ENCODE measurements at places on chromosomes 1 and 21. TPM values are rescaled to one million over a fixed set of nuclear protein-coding genes. Genes with fewer than 3 reads are reported as not detected.

TTC24 gene
- total RNA-seq: not detected

CACNA1E gene
- 0.11 TPM for total RNA-seq

OR10T2 gene
- total RNA-seq: not detected

MCOLN2 gene
- 43.8 TPM for total RNA-seq

REN gene
- total RNA-seq: not detected

PLPPR4 gene
- total RNA-seq: not detected

FAM110D gene
- total RNA-seq: not detected

F5 gene
- 144 TPM for total RNA-seq

RASAL2 gene
- 0.02 TPM for total RNA-seq

LRIG2 gene
- 12.9 TPM for total RNA-seq

SLC39A1 gene
- 109 TPM for total RNA-seq

TMPRSS2 gene
- total RNA-seq: not detected

FTCD gene
- total RNA-seq: 0.24 TPM

MAP10 gene
- total RNA-seq: 1.5 TPM

A3GALT2 gene
- total RNA-seq: not detected

SPRR2G gene
- not detected for total RNA-seq

HAPLN2 gene
- 1.5 TPM for total RNA-seq

CYP4Z1 gene
- not detected for total RNA-seq

RNU1-2 gene
- 1,202 TPM for total RNA-seq

ACTN2 gene
- 0.06 TPM for total RNA-seq

- ATAC-seq: no peak
These were observed 29.2 kb upstream of the CNTN2 start for GRCh38 chr1:205013683-205014367.

- no peak for ATAC-seq
These were observed 108.6 kb downstream of the SIM2 start for GRCh38 chr21:36807422-36807928.

- ATAC-seq: no peak
These were observed 26.6 kb upstream of the CDC14A start for GRCh38 chr1:100325415-100326324.

DNA sequence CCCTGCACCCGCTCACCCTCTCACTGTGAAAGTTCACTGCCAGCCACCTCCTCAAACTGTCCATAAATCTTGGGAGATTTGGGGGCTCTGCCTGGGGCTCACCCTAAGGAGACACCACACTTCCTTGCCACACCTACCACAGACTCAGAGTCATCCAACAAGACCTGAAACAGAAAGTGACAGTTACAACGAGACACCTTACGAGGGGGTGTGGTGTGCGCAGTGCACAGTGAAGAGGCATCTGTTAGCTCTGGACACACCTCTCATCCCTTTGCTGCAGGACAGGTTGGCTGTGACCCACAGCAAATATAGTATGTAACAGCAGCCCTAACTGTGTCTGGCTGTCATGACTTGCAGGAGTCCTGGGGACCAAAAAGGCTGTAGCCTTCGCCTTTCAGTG is 190.2 kb downstream of the NR5A2 start:
- peak; percentile 67 for ATAC-seq

- ATAC-seq: no peak
These were observed 41.7 kb downstream of the ALPL start for GRCh38 chr1:21550866-21551475.

GRCh38 chr1:174659823-174660222 is 212.1 kb downstream of the GPR52 start:
- ATAC-seq: no peak

GRCh38 chr1:4733446-4734177 is 79.2 kb downstream of the AJAP1 start:
- ATAC-seq: no peak

DNA sequence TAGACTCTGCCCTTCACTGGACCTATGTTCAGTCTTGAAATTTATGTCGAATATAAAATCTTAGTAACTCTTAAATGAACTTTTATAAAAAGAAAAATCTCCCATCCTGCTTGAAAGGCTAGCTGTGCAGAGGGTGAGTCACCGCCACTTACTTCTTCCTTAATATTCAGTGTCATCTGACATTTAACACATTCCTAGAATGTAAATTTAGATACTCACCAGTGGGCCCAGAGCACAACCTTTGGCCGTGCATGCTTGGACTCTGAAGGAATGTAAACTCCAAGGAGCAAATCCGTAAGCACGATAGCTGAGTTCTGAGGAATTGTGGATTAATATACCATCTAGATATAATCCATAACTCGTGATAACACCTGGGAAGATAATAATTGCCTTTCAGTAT is 403.3 kb downstream of the KCTD3 start:
- no peak for ATAC-seq

GRCh38 chr1:109484519-109484975 is 842 bp downstream of the ATXN7L2 start:
- no peak for ATAC-seq

DNA sequence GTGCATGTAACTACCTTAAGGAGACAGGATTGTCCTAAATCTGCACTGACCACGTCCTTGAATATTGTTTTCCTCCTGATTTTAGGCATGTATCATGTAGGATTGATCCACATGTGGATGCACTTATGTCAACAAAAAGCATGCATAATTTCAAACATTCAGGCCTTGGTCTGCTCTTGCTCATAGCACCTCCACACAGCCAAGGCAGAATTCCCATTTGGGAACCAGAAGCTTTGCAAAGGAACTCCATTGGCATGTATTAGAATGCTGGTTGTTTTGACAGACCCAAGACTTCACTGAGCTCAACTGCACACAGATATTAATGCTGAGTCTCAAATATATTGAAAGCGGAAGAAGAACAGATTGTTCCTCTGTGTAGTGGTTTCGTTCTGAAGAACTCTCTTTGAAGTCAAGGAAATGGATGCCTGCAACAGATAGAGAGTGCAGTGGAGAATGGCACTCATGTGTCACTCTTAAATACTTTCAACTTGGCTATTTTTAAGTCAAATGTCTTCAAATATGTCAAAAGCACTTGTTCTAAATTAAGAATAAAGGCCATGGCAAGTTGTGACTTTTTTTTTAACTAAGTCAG is 387.6 kb downstream of the LTN1 start:
- peak; percentile 71 for ATAC-seq

- ATAC-seq: no peak
These were observed 93.5 kb downstream of the NRDC start for GRCh38 chr1:51784997-51785421.

- ATAC-seq: no peak
These were observed 38.2 kb downstream of the CD46 start for GRCh38 chr1:207789792-207790787.

GRCh38 chr1:106223213-106223612 is 833.3 kb upstream of the PRMT6 start:
- ATAC-seq: no peak

DNA sequence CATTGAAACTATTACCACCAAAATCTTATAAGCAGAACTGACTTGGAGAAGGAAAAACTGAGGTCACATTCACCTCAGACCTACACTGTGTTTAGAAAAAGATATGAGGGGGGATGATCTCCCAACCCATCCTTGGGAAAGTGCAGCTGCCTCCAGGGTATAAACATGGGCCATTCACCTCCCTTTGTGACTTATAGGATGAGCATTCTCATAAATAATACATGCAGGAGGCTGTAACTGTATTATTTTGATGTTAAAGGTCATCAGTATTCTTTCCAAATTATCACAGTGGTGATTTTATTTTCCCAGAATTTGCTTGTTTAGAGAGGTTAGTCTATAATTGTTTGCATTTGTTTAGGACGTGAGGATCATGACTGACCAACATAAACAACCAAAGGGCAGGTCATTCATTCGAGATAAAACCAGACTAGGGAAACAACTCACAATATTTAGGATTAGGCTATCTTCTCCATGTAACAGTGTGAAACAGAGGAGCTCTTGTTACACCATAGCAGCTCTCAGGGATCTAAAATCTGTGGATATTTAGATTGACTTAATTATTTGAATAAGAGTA is 109.2 kb upstream of the NR5A2 start:
- no peak for ATAC-seq

- peak; percentile 97 for ATAC-seq
These were observed 1.0 kb downstream of the APOBEC4 start for GRCh38 chr1:183652107-183652506.

DNA sequence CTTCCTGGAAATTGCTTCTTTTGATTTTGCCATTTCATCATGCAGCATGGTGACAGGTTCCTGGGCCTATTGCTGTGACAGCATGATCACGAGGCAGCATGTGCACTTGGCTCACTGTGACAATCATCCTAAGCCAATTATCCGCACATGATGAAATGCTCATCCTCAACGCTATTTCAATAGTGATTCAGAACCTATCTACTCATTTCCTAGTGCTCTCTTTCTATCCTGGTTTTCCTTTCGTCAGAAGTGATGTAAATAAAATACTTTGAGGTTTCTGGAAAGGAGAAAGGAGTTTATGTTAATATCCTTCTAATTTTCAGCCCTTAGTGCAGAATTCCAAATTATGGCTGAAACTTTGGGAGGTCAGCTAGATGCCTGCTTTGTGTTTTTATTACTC is 110.6 kb upstream of the ADAMTS5 start:
- no peak for ATAC-seq

- ATAC-seq: peak; percentile 70
These were observed 3.0 kb downstream of the ADAM30 start for GRCh38 chr1:119893238-119893791.

DNA sequence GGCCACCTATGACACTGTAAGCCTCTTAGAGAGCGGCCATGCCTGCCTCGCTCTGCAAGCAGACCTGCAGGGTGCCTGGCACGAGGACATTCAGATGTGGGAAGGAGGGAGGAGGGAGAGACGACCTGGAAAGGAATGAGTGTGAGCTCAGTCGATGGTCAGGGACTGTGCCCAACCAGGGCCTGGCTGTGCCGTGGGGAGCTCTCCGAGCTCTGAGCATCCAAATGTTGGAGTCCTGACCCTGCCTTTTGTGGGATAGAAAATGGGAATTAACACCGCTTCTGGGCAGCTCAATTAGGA is 7.3 kb downstream of the CSTB start:
- no peak for ATAC-seq

DNA sequence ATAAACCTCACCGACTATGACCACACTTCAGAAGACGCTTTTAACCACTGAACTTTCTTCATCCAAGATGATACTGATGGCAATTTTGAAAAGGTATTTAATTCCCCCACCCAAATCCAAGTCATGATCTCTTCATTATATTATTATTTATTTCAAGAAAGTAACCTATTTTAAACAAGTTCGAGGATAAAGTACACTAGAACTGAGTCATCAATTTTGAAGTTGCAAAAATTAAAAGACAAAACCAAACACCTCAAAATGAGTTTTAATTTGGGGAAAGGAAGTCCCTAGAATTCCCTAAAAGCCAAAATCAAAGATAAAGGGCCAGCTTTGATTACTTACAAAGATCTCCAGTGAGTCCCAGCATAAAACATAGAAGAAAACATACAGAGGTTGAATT is 55.4 kb upstream of the RAP1GAP start:
- no peak for ATAC-seq

- ATAC-seq: no peak
These were observed 6.9 kb upstream of the REG4 start for GRCh38 chr1:119818181-119818580.

DNA sequence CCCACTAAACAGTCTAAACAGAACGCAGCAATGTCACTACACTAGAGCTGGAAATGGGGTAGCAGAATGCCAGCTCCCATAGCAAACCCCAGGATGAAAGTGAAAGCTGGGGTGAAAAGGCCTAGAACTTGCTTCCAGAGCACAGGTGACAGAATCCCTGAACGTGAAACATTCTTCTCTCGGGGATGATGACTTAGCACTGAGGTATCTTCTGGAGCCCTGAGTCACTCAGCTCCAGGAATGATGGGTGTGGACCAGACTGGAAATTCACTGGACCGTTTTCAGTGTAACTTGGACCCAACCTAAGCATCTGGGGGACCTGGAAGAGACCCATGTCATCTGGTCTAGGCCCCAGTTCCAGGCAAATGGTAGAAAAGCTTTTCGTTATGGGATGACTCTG is 108.9 kb downstream of the CDC7 start:
- no peak for ATAC-seq

- no peak for ATAC-seq
These were observed 2.2 kb upstream of the SH3BGRL3 start for GRCh38 chr1:26277719-26278118.

DNA sequence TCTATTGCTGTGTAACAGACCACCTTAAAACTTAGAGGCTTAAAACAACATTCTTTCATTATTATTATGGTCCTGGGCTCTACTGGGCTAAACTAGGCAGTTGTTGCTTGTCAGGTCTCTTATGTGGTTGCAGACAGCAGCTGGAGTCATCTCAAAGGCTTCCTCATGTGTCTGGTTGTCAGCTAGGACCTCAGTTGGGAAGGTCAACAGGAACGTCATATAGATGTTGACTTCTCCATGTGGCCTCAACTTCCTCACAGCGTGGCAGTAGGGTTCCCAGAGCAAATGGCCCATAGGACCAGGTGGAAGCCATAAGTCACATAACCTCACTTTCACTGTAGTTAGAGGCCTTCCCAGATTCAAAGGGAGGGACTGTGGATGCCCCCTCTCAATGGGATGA is 15.4 kb upstream of the MEF2D start:
- no peak for ATAC-seq

GRCh38 chr1:22889213-22889827 is 83.3 kb downstream of the LACTBL1 start:
- no peak for ATAC-seq

GRCh38 chr21:33403786-33404585 is 773 bp downstream of the IFNGR2 start:
- peak; percentile 47 for ATAC-seq

DNA sequence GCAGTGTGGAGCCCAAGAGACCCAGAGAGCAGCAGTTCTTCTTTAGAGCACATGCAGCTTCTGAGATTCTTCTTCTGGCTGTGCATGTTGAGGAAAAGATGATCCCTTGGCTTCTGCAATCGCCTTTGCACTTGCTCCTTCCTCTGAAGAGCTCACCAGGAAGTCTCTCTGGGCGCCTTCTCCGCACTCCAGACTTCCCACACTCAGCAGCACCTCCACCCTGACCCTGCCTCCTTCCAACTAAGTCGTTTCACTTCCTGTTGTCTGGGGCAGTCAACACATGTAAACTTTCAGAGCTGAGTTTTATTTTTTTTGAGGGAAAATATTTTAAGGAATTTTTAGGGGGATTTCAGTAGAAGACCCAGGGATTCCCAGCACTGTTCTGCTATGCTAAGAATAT is 73.4 kb upstream of the F3 start:
- ATAC-seq: no peak

DNA sequence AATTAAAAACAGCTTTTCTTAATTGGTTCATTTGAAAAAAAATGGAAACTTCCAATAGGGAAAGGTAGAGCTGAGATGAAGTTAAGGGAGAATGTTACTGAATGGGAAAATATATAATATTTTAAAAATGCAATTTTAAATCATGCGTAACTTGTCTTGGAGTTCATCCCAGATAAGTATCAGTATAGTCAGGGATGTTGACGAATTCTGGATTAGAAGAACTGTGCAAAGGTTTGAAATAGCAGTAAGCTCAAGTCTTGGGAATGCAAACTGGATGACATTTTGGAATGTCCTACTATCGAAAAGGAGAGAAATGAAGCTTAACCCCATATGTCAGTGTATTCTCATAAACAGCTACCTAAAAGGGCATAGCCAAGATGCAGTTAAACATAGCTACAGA is 4.0 kb upstream of the ST6GALNAC3 start:
- ATAC-seq: no peak

DNA sequence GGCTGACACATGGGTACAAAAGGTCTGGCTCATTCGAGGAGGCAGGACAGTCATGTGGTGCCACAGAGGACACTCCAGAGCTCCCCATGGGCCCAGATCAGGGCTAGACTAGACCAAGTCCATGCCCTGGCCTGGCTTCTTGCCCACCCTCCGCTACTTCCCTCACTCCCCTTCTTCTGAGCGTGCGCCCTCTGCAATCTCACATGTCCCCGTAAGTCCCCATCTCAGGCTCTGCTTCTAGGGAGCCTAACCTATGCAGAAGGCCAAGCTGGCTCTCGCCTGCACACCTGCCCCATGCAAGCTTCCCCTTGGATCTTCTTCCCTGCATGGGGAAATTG is 553.6 kb downstream of the PTPRU start:
- ATAC-seq: no peak
